ENCODE measurements at places on chromosomes 6 and 20.

DNA sequence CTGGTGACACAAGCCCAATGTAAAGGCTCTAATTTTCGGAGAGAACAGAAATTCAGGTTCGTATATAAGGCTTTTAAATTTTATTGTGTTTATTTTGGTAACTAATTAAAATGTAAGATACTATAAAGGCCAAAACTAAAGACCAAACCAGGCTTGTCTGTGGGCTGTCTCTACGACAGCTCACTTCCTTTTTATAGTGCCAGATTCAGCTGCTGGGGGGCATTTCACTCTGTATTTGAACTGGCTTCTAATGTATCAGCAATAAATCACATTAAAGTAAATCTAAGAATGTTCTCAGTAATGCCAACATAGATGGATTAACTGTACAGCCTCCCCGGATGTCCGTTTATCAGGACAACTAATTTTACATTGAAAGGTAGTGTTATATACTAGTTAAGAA lies 31.1 kb upstream of the STXBP5 start:
- no peak for DNase-seq

DNA sequence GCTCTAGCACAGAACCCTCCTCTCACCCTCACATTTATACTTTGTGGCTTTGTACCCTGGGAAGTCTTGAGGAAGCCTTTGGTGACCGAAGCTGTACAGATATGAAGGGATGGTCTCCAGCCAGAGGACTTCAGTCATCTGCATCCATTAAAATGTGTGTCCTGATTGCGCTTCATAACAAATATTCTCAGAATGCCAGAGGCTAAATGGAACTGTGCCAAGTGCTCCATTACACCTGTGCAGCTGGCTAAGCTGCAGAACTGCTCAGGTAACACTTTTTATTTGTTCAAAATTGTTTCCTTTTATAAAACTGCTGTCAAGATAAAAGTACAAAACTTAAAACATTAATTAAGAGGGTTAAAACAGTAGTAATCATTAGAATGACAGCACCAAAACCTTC lies 22.3 kb downstream of the TPBG start:
- DNase-seq = no peak

- DNase-seq = no peak
Observed at GRCh38 chr6:107644513-107644912, 154.6 kb downstream of the SOBP start.

GRCh38 chr6:47733879-47734558 lies 35.6 kb downstream of the ADGRF4 start:
- no peak for DNase-seq

DNA sequence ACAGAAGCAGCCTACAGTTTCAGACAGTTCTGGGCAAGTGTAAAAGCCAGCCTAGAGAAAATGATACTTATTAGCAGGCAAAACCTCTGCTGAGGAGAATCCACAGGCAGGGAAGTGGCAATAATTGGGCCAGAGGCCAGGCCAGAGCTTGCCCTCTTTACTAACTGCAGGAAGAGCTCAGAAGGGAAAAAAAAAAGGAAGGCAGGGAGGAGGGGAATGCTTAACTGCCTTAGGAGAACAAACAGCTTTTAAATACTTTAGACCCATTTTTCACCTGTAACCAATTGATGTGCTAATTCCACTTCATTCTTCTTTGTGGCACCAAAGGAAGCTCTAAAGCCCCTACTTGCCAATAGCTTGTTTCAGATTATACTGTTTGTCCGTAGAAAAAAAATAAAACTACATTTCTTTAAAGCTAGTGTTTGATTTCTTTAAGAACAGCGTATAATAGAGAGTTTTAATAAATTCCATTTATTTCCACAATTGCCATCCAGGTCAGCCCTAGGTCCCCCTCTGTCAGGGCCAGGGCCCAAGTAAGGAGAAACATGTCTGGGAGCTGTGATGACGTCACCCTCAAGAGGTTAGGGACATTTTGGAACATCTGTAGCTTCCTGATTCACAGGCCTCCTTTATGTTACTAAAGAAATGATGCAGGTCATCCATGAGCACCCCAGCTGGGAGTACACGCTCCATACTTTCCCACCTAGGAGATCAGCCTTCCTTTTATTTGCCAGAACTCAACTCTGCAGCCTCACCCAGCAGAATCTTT lies 384.3 kb downstream of the CDC5L start:
- DNase-seq = no peak

GRCh38 chr20:48191200-48191599 lies 405.9 kb upstream of the SULF2 start:
- no peak for DNase-seq

GRCh38 chr20:44613575-44613974 lies 31.2 kb downstream of the PKIG start:
- DNase-seq = no peak

DNA sequence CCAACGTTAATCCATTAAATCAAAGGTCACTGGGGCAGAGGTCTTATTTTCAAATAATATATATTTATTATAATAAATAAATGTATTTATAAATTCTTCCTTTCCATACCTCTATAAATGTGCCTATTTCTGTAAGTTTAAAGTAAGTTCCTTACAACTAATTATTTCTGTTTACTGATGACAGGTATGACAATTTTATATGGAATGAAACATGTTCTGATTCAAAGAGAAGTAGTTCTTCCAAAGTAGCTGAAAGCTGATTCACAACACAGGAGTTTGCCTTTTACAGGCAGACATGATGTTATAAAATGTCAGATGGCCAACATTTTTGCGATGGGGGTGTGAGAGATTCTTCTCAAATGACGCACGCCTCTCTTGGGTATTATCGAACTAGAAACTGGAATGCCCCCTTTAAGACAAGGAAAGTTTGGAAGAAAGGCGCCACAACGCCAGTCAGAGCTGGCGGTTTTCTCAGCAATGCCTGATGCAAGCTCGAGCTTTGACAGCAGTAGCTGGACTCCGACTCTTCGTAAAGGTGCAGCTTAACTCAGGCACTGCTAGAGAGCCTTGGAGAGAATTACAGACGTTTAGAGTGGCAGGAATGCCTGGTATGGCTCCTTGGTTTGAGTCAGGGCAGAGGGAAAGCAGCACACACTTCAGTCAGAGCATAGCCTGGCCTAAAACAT lies 92.1 kb downstream of the FOXC1 start:
- DNase-seq = no peak

DNA sequence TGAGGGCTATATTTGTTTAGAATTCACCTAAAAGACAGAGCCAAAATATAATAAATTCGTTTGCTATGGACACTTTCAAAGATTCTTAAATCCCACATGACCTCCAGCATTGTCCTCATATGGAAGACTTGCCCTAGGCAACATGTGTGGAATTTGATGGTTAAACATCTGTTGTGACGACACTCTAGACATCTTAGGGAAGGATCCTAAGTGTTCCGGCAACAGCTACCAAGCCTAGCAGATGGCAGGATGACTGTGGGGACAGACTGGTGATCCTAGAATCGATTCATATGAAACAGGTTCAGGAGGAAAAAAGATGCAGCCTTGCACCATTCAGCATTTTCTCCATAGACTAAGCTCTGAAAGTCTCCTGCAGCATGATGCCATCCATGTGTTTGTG lies 77.6 kb upstream of the BACH2 start:
- DNase-seq = no peak

- no peak for DNase-seq
Observed at GRCh38 chr20:15235471-15236198, 898.2 kb upstream of the FLRT3 start.

- no peak for DNase-seq
Observed at GRCh38 chr20:24701027-24701426, 231.6 kb downstream of the SYNDIG1 start.

GRCh38 chr6:135397172-135397952 lies 100.2 kb downstream of the AHI1 start:
- no peak for DNase-seq

- DNase-seq = no peak
Observed at GRCh38 chr6:158684311-158684710, 34.5 kb downstream of the SYTL3 start.

DNA sequence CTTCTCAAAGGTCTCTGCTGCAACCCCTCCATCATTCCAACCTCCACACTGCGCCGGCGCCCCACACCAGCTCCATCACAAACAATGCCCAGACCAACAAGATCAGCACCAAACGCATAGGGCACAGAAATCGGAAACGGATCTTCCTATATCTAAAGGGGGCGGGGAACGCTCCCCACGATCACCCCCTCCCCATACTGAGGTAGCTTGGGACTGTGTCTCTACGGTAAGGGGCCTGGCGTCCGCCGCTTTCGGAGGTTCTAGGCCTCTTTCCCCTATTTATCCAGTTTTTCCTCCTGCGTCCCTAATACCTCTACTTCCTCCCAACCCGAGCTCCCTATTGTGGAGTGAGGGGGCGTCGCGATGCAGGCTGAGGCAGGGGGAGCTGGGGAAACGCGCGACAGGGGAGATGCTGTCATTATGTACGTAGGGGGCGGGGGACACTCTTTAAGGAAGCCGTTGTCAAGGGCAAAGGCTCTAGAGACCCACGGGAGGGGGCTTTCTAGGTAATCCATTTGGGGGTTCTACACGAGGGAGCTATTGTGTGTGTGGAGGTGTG lies 909 bp downstream of the DNAAF9 start:
- DNase-seq = no peak

DNA sequence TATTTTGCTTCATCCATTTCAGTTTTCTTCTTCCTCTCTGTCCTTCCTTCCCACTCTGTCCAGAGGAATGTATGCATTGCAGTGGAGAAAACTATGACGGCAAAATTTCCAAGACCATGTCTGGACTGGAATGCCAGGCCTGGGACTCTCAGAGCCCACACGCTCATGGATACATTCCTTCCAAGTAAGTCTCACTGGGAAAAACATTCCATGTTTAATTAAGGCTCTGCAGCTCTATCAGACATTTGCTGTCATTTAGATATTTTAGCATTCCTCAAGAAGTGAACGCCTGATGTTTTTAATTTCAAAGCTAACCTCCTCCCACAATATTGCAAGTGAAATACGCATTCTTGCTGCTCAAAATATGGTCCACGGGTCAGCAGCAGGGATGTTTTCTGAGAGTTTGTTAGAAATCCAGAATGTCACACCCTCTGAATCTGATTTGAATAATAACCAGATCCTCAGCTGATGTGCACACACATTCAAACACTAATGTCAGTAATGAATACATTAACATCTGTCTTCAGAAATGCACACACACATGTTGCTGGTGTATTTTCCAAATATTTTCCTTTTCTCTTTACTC lies 12.8 kb downstream of the PLG start:
- no peak for DNase-seq

GRCh38 chr20:61185841-61186601 lies 66.0 kb upstream of the CDH4 start:
- DNase-seq = no peak

DNA sequence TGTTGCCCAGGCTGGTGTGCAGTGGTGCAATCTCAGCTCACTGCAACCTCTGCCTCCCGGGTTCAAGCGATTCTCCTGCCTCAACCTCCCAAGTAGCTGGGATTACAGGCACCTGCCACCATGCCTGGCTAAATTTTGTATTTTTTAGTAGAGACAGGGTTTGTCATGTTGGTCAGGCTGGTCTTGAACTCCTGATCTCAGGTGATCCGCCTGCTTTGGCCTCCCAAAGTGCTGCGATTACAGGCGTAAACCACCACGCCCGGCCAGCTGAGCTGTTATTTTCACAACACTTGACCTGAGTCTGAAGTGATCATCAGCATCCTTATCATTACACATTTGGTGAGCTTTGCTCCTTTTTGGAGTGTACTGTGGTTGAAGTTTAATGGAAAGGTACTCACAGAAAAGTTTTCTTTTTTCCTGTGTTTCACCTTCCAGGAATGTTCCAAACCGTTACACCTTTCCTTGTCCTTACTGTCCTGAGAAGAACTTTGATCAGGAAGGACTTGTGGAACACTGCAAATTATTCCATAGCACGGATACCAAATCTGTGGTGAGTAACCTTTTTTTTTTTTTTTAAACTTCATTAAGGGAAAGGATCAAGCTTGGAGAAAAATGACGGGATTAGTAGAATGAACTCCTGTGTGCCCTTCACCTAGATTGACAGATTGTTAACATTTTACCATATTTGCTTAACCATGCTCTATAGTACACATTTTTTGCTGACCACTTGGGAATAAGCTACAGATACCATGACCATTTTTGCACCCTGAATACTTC lies 9.7 kb downstream of the RNF114 start:
- DNase-seq = no peak

GRCh38 chr20:37398750-37399621 lies 53.0 kb downstream of the SRC start:
- DNase-seq = no peak

Data from stimulated activated CD8-positive, alpha-beta memory T cell treated with anti-CD3 and anti-CD28 coated beads, Interleukin-15, amount 100 ng/mL, for 48 hours (primary cell).